ENCODE measurements at places on chromosomes 2 and 18.
A peak's percentile ranks its signal among the peaks of the same experiment; 100 is the strongest.

- no peak for DNase-seq
Measured at GRCh38 chr18:46452820-46453219, 204.2 kb downstream of the LOXHD1 start.

DNA sequence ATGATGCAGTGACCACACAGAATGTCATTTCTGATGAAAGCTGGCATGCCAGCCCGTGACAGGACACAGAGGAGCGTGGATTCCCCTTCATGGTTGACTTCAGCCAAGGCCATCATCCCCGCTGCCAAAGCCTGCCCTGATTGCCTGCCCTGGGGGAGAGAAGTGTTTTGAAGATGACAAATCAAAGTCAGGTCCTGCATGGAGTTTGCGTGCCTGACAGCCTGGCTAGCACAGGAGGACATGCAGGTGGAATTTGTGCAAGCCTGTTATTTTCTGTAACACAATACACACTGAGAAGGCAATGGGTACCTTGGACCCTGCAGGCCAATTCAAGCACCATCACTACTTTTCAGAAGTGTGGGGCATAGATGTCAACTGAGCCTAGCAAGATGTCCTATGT, 5.4 kb upstream of the IL1R2 start:
- no peak for DNase-seq

DNA sequence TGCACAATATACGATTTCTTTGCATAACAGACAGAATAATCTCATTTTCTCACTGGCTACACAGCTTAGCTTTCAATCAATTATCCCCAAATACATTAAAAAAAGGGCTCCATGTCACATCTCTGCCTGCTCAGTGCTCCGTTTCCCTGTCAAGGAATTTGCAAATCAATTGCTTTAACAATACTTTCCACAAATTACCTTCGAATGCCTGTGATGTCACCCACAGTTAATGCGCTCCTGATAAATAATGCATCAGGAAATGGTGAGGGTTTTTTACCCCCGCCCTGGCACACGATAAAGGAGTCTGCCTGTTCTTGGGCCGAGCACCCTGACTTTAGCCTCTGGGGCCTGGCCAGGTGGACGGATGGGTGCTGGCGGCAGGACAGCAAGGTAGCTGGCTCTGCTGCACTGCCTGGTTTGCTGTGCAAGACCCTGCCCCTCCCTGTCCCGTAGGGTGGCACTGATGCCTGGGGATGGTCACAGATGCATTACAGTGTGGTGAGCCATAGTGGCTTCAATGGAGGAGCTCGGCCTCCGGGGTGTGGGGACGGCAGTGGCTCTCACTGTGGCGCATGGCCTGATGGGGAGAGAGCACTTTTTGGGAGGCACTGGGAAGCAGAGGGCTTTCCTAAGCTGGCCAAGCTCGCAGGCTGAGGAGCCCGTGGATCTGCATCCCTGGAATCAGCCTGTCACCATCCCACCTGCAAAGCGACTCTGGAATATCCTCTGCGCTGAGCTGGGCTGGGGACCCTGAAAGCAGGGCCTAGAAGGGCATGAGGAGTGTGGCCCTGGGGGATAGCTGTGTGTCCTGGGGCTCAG, 88.3 kb upstream of the HS6ST1 start:
- peak; percentile 57 for DNase-seq

DNA sequence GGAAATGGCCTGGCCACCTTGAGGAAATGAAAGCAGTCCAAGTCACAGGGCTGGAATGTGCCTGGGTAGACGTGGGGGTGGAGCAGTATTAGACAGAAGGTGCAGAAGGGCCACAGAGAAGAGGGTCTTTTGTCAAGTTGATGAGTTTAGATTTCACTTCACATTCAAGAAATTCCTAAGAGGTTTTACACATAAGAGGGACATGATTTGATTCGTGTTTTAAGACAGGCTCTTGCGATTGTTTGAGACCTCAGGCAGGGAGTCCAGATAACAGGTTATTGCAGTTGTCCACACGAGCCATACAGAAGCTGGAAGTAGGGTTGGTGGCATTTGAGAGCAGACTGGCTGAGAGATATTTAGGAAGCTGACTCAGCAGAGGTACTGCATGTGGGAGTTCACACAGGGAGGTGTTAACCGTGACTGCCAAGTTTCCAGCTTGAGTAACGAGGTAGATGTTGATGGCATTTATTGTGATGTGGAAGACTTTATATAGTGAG, 64.6 kb downstream of the NEB start:
- DNase-seq, result no peak
